ENCODE measurements at places on chromosomes 16 and 17. TPM values are rescaled to one million over a fixed set of nuclear protein-coding genes. Genes with fewer than 3 reads are reported as not detected.

DNA sequence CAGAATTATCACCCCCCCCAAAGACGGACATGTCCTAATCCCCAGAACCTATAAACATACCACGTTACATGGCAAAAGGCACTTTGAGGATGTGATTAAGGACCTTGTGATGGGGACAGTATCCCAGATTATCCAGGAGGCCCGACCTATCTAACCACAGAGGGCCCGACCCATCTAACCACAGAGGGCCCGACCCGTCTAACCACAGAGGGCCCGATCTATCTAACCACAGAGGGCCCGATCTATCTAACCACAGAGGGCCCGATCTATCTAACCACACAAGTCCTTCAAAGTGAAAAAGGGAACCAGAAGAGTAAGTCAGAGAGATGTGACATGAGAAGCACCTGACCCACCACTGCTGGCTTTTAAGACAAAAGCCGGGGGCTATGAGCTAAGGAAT lies 56.8 kb downstream of the ANKFY1 start:
- no peak overlapping the region for H3K27ac ChIP-seq
- peaks cover 53% of the 10 kb centered on the region for H3K36me3 ChIP-seq
- no peaks in the 10 kb centered on the region for H3K27me3 ChIP-seq
- DNase-seq, result no peak

DNA sequence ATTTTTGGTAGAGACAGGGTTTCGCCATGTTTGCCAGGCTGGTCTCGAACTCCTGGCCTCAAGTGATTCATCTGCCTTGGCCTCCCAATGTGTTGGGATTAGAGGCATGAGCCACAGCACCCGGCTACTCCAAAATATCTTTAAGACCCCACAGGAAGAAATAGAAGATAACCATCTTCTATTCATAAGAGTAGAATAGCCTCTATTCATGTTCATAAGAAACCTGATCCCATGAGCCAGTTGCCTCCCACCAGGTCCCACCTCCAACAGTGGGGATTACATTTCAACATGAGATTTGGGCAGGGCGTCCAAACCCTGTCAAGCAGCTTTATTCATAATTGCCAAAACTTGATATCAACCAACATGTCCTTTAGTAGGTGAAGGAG lies 13.9 kb upstream of the TMC7 start:
- no peak overlapping the region for H3K27ac ChIP-seq
- no peaks in the 10 kb centered on the region for H3K27me3 ChIP-seq
- no peak for DNase-seq
- H3K4me3 ChIP-seq, result no peak overlapping the region
- peaks cover 3% of the 10 kb centered on the region for H3K4me1 ChIP-seq

DNA sequence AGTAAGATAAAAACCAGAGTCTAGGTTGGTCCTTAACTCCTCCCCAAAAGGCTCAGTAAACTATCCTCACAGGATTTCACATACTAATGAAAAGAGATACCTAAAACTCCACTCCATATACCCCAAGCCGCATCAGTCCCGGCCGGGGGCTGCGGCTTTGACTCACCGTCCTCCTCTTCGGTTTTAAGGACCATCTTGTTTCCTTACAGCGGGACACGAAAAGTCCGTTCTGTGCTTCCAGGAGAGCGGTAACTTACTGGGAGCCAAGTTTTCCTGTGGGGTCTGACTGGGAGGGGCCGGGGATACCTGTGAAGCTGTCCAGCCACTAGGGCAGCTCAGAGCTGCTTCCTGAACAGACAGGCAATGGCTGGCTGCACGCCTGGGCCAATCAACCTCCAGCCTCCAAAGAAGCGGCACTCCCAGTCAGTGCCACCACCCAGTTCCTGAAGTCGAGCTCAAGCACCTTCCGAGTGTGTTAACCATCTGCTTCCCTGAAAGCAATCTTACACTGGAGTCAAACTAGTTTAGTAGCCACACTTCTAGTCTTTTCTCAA lies 45.5 kb downstream of the CYTH1 start:
- H3K4me1 ChIP-seq, result peaks cover 80% of the 10 kb centered on the region
- peak overlapping the region; percentile 76 for H3K4me3 ChIP-seq
- no peaks in the 10 kb centered on the region for H3K36me3 ChIP-seq
- no peaks in the 10 kb centered on the region for H3K27me3 ChIP-seq
- peak; percentile 65 for DNase-seq
- H3K27ac ChIP-seq, result peak overlapping the region; percentile 75

DNA sequence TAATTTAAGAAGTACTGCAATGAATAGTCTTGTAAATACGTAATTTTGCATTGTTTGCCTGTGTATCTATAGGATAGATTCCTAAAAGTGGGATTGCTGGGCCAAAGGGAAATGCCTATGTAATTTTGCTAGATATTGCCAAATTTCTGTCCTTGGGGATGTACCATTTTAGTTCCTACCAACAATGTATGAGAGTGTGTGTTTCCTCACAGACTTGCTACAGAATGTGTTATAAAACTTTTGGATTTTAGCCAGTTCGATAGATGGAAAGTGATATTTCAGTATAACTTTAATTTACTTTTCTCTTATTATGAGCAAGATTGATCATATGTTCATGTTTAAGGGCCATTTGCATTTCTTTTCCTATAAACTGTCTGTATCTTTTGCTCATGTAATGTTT lies 8.3 kb downstream of the TANGO6 start:
- no peak overlapping the region for H3K27ac ChIP-seq
- H3K36me3 ChIP-seq, result no peaks in the 10 kb centered on the region
- H3K4me1 ChIP-seq, result peaks cover 4% of the 10 kb centered on the region
- H3K27me3 ChIP-seq, result no peaks in the 10 kb centered on the region
- no peak for DNase-seq

DNA sequence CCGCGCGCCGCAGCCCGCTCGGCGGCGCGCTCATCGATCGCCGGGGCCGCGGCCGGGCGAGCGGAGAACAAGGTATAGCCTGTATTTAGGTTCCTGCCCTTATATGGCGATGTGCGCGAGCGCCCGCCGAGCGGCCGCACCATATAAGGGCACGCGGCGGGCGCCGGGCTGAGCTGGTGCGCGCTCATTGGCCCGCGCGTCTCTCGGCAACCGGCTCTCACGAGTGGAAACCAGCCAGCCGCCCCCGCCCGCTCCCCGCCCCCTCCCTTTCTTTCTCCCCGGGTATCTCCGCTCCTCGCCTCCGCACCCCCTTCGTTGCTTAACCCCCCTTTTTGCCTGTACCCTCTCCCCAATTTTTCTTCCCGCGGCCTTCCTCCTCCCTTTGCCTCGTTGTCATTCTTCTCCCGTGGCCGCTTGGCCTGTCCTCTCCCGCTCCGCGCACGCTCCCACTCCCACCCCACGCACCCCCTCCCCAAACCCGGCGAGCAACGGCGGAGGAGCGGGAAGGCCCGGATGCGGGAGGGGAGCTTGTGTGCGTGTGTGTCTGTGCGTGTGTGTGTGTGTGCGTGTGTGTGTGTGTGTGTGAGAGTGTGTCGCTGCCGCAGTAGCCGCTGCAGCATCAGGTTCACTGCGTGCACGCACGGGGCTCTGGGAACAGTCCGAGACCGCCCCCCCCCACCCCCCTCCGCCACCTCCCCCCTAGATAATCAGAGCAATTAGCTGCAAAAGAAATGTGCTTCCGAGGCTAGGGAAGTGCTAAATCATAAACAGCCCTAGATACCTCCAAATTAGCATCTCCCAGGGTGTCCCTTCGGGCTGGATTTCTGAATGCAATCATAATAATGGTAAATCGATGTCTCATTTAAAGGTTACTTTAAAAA lies 13.5 kb upstream of the CBX8 start:
- peak overlapping the region; percentile 49 for H3K4me3 ChIP-seq
- H3K27ac ChIP-seq, result no peak overlapping the region
- peaks cover 6% of the 10 kb centered on the region for H3K27me3 ChIP-seq
- H3K4me1 ChIP-seq, result peaks cover 20% of the 10 kb centered on the region
- peak; percentile 61 for DNase-seq
- H3K36me3 ChIP-seq, result no peaks in the 10 kb centered on the region

- H3K27me3 ChIP-seq, result no peaks in the 10 kb centered on the region
- peak overlapping the region; percentile 77 for H3K27ac ChIP-seq
- H3K4me1 ChIP-seq, result peaks cover 37% of the 10 kb centered on the region
Measured at GRCh38 chr17:1870592-1870991, 40.8 kb downstream of the RPA1 start.

- no peak for DNase-seq
- peak overlapping the region; percentile 94 for H3K4me3 ChIP-seq
- peaks cover 43% of the 10 kb centered on the region for H3K4me1 ChIP-seq
- peaks cover 34% of the 10 kb centered on the region for H3K36me3 ChIP-seq
- H3K27me3 ChIP-seq, result no peaks in the 10 kb centered on the region
- H3K27ac ChIP-seq, result peak overlapping the region; percentile 90
Measured at GRCh38 chr16:67872131-67872630, 671 bp upstream of the EDC4 start.

DNA sequence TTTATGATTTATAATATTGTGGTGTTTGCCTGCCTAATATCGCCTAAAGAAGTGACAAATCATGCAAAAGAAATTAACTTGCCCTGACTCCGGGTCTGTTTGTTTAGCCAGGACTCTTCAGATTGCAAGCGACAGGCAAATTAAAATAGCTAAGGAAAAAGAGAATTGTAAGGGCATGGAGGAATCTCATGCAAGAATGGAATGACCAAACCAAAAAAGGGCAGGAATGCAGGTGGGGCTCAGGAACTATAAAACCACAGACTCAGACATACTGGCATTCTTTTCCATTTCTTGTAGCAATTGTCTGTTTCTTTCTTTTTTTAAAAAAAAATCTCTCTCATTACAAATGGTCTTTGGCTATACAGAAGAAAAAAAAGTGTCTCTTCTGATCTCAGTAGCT lies 188.1 kb upstream of the XYLT1 start:
- H3K27ac ChIP-seq, result no peak overlapping the region
- H3K36me3 ChIP-seq, result no peaks in the 10 kb centered on the region
- DNase-seq, result no peak
- H3K4me1 ChIP-seq, result no peaks in the 10 kb centered on the region

- no peak for DNase-seq
- H3K27me3 ChIP-seq, result peaks cover 2% of the 10 kb centered on the region
- H3K4me1 ChIP-seq, result no peaks in the 10 kb centered on the region
- no peak overlapping the region for H3K27ac ChIP-seq
Measured at GRCh38 chr16:19991614-19992013, 82.1 kb downstream of the GPR139 start.

GRCh38 chr16:85543536-85543935 lies 69.6 kb upstream of the GSE1 start:
- no peak for DNase-seq
- H3K4me3 ChIP-seq, result no peak overlapping the region
- H3K27ac ChIP-seq, result no peak overlapping the region
- no peaks in the 10 kb centered on the region for H3K27me3 ChIP-seq
- H3K4me1 ChIP-seq, result no peaks in the 10 kb centered on the region

DNA sequence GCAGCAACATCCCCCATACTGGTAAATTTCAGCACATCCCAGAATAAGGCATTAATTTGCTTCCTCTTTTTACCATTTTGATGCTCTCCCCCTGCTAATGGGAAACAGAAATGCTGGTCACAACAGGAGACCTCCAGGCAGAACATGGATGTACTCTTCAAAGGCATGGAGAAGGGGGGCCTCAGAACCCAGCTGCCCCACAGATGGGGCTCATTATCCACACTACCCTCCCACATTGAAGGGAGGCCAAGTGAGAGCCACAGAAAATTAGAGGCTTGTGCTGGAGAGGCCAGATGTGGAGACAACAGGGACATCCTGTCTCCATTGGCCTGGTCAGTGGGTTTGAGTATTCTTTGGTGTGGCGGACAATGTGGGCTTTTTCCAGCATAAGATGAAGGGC lies 150.1 kb upstream of the CDH11 start:
- no peak for DNase-seq
- no peaks in the 10 kb centered on the region for H3K4me1 ChIP-seq
- no peak overlapping the region for H3K27ac ChIP-seq
- no peaks in the 10 kb centered on the region for H3K27me3 ChIP-seq
- H3K4me3 ChIP-seq, result no peak overlapping the region

GRCh38 chr17:50055055-50055425 lies 870 bp upstream of the ITGA3 start:
- no peak overlapping the region for H3K27ac ChIP-seq
- peak overlapping the region; percentile 68 for H3K4me3 ChIP-seq
- H3K4me1 ChIP-seq, result peaks cover 4% of the 10 kb centered on the region
- no peak for DNase-seq
- no peaks in the 10 kb centered on the region for H3K36me3 ChIP-seq

DNA sequence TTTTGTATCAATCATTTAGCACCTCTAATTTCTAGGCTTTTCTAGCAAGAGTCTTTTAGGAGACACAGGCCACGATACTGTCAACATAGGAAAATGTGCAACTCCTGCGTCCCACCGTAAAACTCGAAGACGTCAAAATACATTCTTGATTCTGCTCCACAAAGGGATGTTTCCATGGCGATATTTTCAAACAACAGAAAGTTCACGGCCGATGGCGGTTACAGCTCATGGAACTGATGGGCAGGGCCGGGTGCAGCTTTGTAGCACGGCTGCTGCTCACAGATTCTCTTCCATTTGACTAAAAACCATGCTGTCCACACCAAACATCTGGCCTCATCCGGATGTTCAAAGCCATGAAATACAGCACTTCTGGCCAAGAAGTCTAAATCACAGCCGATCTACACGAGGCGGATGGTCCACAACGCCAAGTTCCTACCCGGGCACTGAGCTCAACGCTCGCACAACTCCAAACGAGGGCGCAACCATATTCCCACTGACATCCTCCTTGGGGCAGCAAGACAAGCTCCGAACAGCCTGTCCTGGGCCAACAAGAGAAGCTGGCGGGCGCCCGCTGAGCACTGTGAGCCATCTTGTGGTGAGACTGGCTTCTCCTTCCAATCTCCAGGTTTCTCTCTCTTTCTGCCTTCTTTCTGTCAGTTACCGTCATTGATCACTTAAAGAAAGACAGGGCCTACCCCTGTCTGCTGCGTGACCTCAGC lies 79.8 kb downstream of the ZNF778 start:
- H3K4me1 ChIP-seq, result peaks cover 71% of the 10 kb centered on the region
- DNase-seq, result no peak
- H3K36me3 ChIP-seq, result peaks cover 31% of the 10 kb centered on the region
- no peak overlapping the region for H3K4me3 ChIP-seq

GRCh38 chr16:55328611-55329569 lies 4.9 kb downstream of the IRX6 start:
- H3K36me3 ChIP-seq, result no peaks in the 10 kb centered on the region
- no peaks in the 10 kb centered on the region for H3K4me1 ChIP-seq
- H3K27ac ChIP-seq, result no peak overlapping the region
- DNase-seq, result no peak

The NLRC3 gene
- total RNA-seq, result 75.6 TPM

The C1QTNF8 gene
- total RNA-seq, result not detected

The SPNS2 gene
- 0.30 TPM for total RNA-seq

The KCNH6 gene
- total RNA-seq, result not detected

The MT1X gene
- total RNA-seq, result 30.5 TPM

The NHLRC4 gene
- total RNA-seq, result 2.5 TPM

The KRTAP17-1 gene
- not detected for total RNA-seq

The ALDOC gene
- 28.4 TPM for total RNA-seq

The PDE6G gene
- 2.0 TPM for total RNA-seq

Measured in T-cell (primary cell).